Endothelial cell (in vitro differentiated cells): ENCODE measurements at places on chromosomes 1 and 21.

- DNase-seq = no peak
These were observed 105.6 kb upstream of the USH2A start for GRCh38 chr1:216528816-216529215.

- no peak for DNase-seq
These were observed 9.1 kb upstream of the TMEM61 start for GRCh38 chr1:54971317-54971791.

GRCh38 chr1:74222701-74223100, 12.5 kb upstream of the TNNI3K start:
- DNase-seq = no peak

GRCh38 chr1:24591781-24592180, 35.9 kb downstream of the NCMAP start:
- no peak for DNase-seq

- DNase-seq = peak; percentile 69
These were observed 56.2 kb upstream of the RASAL2 start for GRCh38 chr1:178037510-178038253.

DNA sequence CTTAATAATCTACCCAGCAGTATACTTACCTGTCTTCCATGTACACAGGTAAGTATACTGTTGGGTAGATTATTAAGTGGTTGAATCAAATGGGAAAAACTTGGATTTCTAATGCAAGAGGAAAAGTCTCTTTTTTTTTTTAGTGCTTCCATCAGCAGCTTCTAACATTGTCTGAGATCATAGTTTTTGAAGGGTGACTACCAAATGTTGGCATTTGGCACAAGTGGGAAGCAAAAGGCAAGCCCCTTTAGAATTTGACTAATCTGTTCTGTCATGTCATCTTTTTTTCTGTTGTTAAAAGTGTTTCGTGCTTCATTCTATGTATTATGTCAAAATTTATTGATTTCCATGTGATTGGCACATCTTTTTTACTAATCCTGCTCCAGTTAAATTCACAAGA, 547 bp downstream of the FMO1 start:
- no peak for DNase-seq

DNA sequence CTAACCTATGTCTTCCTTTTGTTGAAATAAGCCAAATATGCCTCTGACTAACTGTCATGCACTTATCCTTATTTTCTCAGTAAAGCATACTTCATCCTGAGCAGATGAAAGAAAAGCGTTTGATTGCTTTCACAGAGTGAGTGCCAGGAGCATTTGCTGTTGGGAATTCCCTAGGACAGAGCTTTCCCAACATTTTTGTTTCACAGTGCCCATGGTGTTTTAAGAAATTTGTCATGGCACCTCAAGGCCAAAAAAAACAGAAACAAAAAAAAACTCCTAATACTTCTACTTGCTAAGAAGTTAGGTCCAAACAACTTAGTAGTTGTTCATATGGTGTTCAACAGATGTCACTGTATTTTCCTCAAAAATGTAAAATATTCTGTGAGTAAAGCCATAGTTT, 120.8 kb upstream of the BMP8A start:
- DNase-seq = no peak

DNA sequence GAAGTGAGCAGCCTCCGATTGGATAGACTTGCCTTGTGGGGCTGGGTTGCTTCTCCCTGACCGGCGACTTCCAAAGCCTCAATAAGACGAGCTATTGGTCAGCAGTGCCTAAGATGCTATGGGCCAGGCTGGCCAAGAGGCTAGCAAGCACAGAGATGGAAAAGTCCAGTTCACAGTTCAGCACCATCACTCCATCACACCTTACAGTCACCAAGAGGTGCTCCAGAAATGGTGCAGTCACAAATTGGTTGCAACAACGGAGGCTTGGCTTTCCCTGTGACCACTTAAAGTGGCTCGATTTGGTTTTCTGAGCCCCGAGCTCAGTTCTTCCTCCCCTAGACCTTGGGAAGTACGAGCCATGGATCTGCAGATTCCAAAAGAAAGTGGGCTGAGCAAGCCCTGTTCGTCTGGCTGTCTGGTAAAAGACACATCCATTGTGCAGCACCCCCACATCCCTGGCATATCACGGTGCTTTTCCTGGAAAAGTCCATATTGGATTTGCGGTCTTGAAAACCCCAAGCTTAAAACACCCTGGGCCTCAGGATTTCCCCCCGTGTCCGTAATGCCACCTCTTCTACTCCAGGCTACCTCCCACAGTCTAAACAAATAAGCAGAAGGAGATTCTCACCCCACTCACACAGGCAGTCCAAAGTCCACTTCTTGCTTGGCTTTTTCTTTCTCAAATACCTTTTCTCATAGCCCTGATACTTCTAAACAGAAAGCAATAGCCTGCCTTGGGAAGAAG, 1.3 kb downstream of the SLAMF1 start:
- no peak for DNase-seq

DNA sequence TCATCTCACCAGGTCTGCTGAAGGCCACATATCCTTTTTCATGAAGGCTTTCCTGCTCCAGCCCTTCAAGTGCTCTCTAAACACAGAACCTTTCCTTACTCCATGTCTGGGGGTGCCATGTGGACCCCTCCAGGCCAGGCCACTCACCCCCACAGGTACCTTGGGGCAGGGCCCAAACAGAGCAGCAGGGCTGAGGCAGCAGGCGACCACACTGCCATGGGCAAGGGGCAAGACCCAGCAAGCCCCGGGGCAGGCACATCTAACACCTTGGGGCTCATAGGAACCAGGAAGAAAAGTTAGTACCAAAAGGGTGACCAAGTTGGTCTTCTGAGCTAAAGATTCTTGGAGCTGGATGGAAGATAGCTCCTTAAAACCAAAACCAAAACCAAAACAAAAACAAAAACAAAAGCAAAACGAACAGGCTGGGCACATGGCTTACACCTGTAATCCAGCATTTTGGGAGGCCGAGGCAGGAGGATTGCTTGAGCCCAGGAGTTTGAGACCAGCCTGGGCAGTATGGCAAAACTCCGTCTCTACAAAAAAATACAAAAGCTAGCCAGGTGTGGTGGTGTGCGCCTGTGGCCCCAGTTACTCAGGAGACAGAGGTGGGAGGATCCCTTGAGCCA, 63.7 kb downstream of the MRPL37 start:
- no peak for DNase-seq

GRCh38 chr1:91015794-91016550, 5.9 kb downstream of the ZNF644 start:
- no peak for DNase-seq

- no peak for DNase-seq
These were observed 53.0 kb upstream of the AKT3 start for GRCh38 chr1:243903041-243903440.

DNA sequence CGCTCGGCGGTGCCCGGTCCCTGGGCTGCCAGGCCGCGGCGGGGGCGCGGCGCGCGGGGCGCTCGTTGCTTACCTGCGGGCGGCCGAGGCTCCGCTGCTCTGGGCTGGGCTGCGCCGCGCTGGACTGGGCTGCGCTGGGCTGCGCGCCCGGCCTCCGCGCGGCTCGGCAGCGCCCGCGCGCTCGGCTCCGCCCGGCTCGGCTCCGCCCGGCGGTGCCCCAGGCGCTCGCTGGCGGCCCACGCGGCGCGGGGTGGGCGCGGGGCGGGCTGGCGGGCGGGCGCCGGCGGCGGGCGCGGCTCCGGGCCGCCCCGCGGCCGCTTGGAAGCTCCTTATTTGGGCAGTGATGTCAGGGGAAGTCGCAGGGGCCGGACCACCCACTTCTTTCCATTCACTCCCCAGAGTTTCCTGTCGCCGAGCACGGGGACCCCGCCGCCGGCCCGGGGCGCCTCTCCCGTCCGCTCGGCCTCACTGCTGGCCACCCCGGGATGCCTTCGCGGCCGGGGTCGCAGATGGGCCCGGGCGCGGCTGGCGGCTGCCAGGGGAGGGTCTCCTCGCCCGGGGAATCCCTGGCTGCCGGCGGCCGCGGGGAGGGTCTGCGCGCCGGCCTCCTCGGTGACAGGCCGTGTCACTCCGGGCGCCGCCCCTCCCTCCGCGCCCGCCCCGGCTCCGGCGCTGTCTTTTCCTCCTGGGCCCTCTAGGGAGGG, 177.7 kb upstream of the EDN2 start:
- DNase-seq = peak; percentile 46

- DNase-seq = no peak
These were observed 7.1 kb downstream of the KIF17 start for GRCh38 chr1:20710469-20711284.

- DNase-seq = peak; percentile 38
These were observed at the start of gene MIXL1 for GRCh38 chr1:226223157-226223785. TSS of gene MIXL1 (plus strand) at chr1:226223664. CDS start at chr1:226223682, 18 bp downstream.

- no peak for DNase-seq
These were observed 57.2 kb downstream of the TNN start for GRCh38 chr1:175124861-175125260.

DNA sequence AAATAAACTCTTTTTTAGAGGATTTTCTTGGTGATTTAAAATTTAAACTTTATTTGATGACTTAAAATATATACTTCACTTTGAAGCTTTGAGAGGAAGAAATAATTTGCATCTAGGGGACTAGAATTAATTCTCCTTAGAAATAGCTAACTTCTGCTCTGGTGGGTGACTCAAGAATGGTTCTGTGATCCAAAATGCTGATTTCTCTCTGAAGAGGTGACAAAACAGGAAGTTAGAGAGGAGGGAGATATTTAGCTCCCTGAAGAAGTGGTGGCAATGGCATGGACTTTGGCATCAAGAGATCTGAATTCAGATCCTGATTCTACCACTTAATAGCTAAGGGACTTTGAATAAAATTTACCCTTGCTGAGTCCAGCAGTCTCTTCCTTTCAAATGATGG, 125.8 kb upstream of the ATP1B1 start:
- DNase-seq = no peak

DNA sequence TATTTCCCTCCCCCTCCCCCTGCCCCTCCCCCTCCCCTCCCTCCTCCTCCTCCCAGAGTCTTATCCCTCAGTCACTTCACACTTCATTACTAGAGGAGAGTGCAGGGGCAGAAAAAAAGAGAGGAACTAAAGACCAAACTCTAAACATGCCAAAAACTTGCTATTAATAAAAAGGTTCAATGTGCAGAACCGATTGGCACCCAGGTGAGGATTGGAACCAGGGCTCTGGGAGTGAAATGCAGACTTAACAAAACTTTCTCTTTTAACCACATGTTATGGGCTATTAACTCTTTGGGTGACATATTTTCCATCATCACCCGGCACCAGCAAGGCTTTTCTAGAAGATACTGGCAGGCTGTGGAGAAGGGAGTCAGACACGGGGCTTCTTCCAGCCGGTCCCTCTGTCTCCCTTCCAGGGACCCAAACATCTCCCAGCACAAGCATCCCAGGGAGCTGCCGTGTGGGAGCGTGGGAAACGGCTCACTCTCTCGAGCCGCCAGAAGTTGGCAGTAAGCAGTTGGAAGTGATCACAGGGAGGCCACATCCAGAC, 13.6 kb downstream of the NID1 start:
- no peak for DNase-seq

GRCh38 chr1:219086956-219087469, 86.7 kb upstream of the LYPLAL1 start:
- DNase-seq = no peak

DNA sequence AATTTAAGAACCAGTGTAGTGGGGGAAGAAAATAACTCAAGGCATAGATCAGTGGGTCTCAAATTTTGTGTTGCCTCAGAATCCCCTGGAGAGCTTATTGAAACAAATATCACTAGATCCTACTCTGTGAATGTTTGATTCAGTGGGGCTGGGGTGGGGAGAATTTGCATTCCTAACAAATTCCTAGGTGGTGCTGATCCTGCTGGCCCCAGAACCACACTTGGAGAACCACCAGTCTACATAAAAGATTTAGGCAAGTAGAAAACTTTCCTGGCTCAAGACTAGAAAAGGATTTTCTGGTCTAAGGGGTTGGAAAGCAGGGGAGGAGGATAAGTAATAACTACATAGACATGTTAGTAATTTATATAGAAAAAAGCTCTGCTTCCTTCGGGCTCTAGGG, 34.1 kb upstream of the C1orf21 start:
- DNase-seq = no peak

GRCh38 chr1:51574796-51575195, 42.1 kb upstream of the OSBPL9 start:
- no peak for DNase-seq

DNA sequence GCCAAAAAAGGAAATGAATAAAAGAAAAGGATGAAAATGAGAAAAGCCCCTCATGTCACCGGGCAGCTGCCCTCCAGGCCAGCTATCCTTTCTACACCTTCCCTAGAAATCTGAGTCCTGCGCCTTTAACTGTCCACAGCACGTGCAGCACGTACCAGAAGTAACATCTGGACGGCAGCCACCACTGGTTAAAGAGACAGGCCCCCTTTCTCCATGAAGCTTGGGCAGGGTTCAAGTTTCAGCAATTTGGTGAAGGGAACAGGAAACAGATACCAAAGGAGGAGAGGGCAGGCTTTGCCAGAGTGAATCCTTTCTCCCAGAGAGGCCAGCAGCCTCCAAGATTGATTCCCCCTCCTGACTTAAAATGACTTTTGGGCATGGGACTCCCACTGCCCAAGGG, 3.6 kb upstream of the KIAA2013 start:
- DNase-seq = no peak

- DNase-seq = no peak
These were observed 75.5 kb upstream of the RAB3GAP2 start for GRCh38 chr1:220347654-220348175.

DNA sequence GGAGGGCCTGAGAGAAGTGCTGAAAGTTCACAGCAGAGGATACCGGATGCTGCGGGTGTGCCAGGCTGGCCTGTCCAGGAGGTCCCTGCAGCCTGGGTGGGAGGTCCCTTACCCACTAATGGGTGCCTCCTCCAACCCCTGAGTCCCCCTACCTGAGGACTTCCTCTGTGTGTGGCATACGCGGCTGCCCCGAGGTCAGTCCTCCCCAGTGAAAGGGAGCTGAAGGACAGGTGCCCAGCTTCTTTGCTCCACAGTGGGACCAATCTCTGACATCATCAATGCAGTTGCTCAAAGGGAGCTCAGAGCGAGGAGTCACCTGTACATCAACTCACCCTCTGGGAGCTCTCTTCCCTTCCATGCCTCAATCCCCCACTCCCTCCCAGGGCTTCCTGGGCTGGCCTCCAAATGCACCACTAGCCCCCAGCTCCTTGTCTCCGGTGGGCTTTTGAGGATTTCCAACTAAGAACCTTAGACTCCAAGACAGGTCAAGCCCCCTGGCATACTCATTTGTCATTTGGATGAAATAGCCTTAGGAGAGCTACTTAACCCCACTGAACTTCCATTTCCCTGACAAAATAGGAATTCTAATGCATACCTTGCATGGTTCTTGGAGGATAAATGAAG, 53.9 kb downstream of the PDE9A start:
- DNase-seq = no peak
